H1 (cell line): ENCODE measurements at places on chromosomes 6 and 20. TPM values are rescaled to one million over a fixed set of nuclear protein-coding genes. Genes with fewer than 3 reads are reported as not detected.

KLHDC3 gene
- 181 and 182 TPM in 2 replicates for total RNA-seq

DNA sequence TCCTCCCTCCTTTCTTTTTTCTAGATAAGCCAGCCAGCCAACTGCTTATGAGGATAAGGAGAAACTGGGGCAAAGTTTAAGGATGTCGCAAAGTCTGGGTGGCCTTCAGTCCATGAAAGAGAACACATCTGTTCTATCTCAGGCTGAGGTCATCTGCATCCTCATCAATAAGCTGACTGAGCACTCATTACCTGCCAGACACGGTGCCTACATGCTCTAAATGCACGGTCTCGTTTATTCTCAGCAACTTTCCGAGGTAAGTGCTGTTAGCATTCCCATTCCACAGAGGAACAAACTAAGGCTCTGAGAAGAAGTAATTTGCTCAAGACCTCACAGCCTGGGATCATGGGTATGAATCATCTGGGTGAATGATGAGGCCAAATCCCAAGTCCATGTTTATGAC, 133.1 kb downstream of the BCAS1 start:
- no peak for DNase-seq

GRCh38 chr20:49890471-49891361, 24.6 kb downstream of the SPATA2 start:
- DNase-seq = no peak

DNA sequence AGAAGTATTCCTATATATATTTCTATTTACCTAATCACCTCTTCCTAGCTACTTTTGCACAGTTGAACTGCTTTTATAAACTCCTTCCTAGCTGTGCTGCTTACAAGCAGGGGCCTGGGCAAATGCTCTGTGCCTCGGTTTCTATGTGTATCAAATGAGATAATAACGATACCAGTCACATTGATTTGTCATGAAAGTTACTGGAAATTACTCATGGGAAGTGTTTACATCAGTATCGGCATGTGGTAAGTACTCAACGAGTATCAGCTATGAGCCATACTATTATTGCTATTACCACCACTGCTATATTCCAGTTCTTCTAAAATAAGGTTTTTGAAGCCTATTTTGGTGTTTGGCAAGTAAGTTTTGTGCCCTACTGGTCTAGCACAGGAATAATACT, 4.9 kb downstream of the LAMA4 start:
- no peak for DNase-seq

GRCh38 chr6:28425944-28426541, 17.2 kb downstream of the ZSCAN23 start:
- DNase-seq = no peak

GRCh38 chr6:158808442-158808833, 10.7 kb downstream of the EZR start:
- DNase-seq = no peak

GRCh38 chr6:158010591-158011477, 29.2 kb downstream of the SYNJ2 start:
- no peak for DNase-seq
